ENCODE measurements at places on chromosomes 13 and 19. TPM values are rescaled to one million over a fixed set of nuclear protein-coding genes. Genes with fewer than 3 reads are reported as not detected.

DNA sequence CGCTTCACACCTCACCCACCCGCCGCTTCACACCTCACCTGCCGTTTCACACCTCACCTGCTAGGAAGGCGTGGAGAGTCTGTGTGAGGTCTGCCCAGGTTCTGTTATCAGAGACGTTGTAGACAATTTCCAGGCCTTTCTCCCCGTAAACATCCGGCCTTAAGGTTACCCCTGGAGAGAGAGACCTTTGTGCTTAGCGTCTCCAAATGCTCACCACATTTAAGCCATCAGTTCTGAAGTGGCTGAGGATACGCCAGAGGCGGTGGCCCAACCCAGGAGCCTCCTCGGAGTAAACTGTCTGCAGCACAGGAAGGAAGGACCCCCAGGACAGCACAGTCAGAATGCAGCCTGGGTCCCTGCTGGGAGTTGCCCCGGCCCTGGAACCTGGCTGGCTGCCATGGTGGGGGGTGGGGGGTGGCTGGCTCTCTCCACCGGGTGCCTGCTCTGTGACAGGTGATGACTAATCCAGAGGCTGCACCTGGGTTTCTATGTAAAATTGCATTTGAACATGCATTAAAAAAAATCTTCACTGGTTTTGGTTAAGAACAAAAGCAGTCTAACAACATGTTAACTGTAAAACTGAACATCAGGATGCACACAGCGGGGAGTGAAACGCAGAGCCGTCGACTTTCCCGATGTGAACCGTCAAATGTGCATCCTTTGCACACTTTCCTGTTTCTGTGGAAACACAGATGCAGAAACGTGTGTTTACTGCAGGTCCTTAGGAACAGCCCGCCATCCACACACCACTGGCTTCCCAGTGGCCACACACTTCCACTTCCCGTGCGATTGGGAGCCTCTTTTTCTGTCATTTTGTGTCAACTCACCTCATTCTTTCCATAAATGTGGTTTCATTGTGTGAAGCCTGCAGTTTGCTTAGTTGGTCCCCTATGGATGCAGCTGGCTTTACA is 4.5 kb downstream of the ATP4B start:
- no peak overlapping the region for H3K4me3 ChIP-seq
- H3K27me3 ChIP-seq: no peaks in the 10 kb centered on the region
- H3K36me3 ChIP-seq: no peaks in the 10 kb centered on the region
- no peak overlapping the region for H3K27ac ChIP-seq
- no peaks in the 10 kb centered on the region for H3K4me1 ChIP-seq
- DNase-seq: no peak

- no peak for DNase-seq
- H3K27me3 ChIP-seq: no peaks in the 10 kb centered on the region
- H3K4me3 ChIP-seq: peak overlapping the region; percentile 7
- H3K27ac ChIP-seq: peak overlapping the region; percentile 25
Observed at GRCh38 chr19:15812060-15812722, 3.3 kb downstream of the OR10H1 start.

GRCh38 chr13:110421696-110422385 is 114.8 kb downstream of the COL4A2 start:
- H3K27me3 ChIP-seq: no peaks in the 10 kb centered on the region
- DNase-seq: no peak
- no peaks in the 10 kb centered on the region for H3K4me1 ChIP-seq
- H3K4me3 ChIP-seq: no peak overlapping the region

DNA sequence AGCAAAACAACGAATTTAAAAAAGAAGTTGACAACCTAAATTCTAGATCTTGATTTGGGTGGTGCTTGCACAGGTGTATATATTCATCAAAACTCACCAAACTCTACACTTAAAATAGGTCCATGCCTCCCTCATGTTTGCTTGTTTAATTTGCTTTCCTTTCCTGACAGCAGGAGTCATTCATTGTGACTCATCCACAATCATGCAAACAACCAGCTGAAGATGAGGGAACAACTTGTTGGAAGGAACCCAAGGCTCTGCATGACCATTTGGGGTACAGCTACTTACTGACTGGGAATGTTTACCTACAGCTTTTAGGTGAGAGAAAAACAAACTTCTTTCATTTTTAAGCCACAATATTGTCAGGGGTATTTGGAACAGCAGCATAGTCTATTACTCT is 96.6 kb downstream of the RXFP2 start:
- H3K27ac ChIP-seq: no peak overlapping the region
- DNase-seq: no peak
- no peaks in the 10 kb centered on the region for H3K36me3 ChIP-seq
- H3K4me3 ChIP-seq: no peak overlapping the region

GRCh38 chr19:37551129-37551993 is 43.2 kb downstream of the ZNF571 start:
- no peaks in the 10 kb centered on the region for H3K4me1 ChIP-seq
- H3K36me3 ChIP-seq: no peaks in the 10 kb centered on the region
- H3K27me3 ChIP-seq: no peaks in the 10 kb centered on the region
- H3K27ac ChIP-seq: no peak overlapping the region
- DNase-seq: no peak

DNA sequence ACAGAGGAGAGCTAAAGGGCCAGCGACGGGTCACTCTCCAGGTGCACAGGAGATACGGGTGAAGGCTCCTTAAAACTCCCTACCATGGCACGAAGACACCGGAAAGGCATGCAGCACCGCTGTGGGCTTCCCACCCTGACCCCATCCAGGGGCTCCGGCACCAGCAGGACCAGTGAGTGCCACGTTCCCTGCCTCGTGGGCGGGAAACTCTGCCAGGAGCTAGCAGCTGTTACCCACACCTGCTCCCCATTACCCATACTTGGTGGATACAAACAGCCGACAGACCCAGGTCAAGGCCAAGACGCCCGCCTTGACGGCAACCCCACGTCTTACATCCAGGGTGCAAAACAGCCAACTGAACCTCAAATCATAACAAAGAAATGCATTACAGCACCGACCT is 56.7 kb downstream of the GNG7 start:
- H3K27me3 ChIP-seq: peaks cover 26% of the 10 kb centered on the region
- no peaks in the 10 kb centered on the region for H3K36me3 ChIP-seq
- no peak for DNase-seq
- no peak overlapping the region for H3K4me3 ChIP-seq
- no peaks in the 10 kb centered on the region for H3K4me1 ChIP-seq

DNA sequence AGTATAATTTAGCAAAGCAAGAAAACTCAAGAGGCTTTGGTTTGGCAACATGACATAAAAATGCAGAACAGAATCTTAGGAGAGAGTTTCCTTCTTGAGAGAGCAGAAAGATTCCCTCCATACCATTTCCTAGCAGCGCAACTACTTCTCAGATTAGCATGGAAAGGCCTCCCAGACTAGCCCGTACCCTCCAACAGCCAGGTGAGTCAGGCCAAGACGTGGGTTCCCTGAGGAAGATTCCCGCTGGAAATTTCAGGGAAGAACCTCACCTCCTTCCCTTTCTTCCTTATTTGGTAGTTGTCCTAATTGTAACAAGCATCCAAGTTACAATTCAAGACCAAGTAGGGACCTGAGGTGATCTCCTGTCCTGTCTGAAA is 12.3 kb downstream of the COL4A2 start:
- H3K27ac ChIP-seq: peak overlapping the region; percentile 90
- H3K4me1 ChIP-seq: no peaks in the 10 kb centered on the region
- H3K36me3 ChIP-seq: no peaks in the 10 kb centered on the region
- H3K4me3 ChIP-seq: peak overlapping the region; percentile 12

- no peak overlapping the region for H3K27ac ChIP-seq
- peaks cover 8% of the 10 kb centered on the region for H3K4me1 ChIP-seq
- peak overlapping the region; percentile 74 for H3K4me3 ChIP-seq
- no peak for DNase-seq
- H3K36me3 ChIP-seq: peaks cover 21% of the 10 kb centered on the region
Observed at GRCh38 chr19:16326401-16327168, 2.0 kb downstream of the KLF2 start.

DNA sequence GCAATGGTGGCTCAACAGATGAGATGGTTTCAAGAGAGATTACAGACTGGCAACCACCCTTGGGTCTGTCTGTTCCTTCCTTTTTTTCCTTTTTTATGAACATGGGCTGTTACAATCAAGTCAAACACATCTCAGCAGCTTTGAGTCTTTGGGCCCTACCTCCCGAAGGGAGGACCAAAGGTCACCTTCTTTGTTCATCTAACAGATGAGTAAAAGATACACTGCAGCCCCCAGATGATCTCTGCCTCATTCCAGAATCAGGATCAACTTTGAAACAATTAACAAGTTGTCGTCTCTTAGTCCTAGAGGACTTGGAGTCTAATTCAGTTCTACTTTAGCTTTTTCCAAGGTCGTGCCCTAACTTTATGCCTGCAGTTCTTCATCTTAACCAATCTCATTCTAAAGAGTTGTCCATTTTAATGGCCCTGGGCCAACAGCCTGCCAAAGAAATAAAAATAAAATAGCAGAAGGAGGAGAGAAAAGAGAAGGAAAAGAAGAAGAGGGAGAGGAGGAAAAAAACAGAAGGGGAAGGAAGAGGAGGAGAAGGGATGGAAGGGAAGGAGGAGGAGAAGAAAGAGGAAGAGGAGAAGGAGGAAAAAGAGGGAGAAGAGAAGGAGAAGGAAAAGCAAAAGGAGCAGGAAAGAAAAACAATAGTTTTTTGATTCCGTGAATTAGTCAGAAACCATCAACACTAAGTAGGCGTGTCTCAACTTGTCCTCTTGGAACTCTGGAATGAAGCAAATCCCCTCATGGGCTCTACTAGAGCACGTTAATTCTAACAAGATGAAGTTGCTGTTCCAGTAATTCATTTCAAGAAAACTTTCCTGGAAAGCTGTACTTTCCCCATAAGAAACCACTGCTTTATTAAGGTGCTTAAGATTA is 281.2 kb downstream of the FOXO1 start:
- no peak overlapping the region for H3K4me3 ChIP-seq
- H3K4me1 ChIP-seq: peaks cover 11% of the 10 kb centered on the region
- DNase-seq: no peak
- H3K27me3 ChIP-seq: no peaks in the 10 kb centered on the region

The CACNA1A gene
- total RNA-seq: 0.61 TPM
